ENCODE measurements at places on chromosomes 4 and X.

- no peak for DNase-seq
These were observed 24.6 kb downstream of the NAP1L5 start for GRCh38 chr4:88672987-88673386.

GRCh38 chr4:1982124-1983052, 26.4 kb downstream of the NELFA start:
- DNase-seq = no peak

DNA sequence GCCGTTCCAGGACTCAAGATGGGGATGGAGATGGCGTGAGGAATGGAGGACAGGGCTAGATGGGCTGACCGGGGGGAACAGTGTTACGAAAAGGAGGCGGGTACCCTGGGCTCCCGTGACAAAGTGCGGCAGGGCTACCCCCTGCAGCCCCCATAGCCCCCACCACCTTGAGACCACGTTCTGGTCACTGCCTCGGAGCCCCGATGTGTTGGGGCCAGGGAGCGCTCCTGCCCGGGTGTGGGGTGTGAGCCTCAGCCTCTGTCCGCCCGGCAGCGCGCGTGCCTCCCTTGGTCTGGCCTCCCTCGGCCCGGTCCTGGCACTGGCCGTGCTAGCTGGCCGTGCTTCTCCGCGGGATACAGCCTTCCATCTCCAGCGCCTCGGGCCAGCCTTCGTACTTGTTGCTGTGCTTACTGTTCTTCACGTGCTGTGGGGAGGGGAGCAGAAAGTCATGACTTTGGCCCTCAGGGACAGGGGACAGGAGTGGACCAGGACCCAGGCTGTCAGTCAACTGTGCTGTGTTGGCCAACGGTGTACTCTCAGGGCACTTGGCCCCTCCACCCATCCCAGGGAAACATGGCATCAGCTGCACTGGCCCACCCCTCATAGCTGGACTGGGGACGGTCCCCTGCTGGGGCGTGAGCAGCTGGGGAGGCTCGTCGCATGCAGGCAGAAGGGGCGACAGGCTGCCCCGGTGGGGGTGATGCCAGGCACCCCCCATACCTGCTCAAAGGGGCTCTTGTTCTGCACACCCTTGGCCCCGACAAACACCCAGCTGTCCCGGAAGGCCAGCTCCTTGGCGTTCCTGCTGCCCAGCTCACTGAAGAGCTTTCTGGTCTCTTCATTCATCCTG, 9.3 kb downstream of the FAM3A start:
- DNase-seq = no peak

- DNase-seq = no peak
These were observed 6.6 kb downstream of the TLL1 start for GRCh38 chr4:165879641-165880040.

GRCh38 chr4:152513078-152513477, 22.8 kb downstream of the FBXW7 start:
- no peak for DNase-seq

DNA sequence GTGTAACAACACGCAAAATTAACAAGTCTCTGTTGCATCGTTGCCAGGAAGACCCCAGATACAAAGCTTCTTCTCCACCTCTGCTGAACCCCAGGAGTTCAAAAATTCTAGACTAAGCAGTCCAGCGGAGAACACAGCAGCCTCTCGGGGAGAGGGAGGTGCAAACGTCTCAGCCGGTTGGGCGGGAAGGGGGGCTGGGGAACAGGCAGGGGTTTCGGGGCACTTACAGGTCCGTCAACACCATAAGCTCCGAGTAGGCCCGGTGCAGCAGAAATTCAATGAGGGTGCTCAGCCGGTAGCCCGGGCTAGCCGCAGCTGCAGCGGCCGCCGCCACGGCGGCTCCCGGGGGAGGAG, 394 bp downstream of the MED14 start:
- DNase-seq = no peak

- no peak for DNase-seq
These were observed 62.4 kb downstream of the NPFFR2 start for GRCh38 chr4:72094059-72094797.

DNA sequence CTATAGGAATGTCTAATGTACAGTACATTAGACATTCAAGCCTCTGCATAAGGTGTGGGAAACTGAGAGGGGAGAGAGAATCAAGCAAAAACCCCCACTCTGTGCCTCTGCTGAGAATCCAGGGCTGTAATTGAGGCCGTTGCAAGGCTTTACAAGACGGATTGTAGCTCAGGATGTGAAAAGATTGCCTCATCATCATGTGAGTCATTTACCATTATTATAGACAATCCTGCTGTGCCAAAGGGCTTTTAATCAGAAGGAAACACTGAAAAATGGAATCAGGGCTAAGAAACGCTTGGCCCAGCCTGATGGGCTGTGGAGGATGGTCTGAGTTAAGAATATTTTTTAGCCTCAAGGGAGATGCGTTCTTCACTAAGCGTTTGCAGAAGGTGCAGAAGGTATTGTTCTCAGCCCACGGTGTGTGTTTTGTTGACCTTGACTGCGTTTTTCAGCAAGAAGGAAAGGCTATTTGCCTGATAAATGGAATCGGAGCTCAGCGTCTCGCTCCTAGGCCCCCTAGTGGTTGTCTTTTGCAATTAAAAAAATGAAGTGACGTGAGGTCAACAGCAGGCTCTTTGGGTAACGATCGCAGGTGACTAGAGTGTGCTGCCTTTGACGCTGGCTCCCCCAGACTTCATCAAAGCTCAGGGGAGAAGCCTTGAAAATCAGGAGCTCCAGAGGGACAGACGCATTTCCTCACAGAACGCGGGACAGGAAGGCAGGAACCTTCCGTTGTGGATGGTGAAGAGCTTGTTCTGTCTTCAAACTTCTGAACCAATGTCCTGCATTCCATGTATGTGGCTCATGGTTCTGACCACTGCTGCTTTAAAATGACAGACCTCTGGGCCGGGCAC, 18.1 kb upstream of the CHRNA9 start:
- DNase-seq = no peak

DNA sequence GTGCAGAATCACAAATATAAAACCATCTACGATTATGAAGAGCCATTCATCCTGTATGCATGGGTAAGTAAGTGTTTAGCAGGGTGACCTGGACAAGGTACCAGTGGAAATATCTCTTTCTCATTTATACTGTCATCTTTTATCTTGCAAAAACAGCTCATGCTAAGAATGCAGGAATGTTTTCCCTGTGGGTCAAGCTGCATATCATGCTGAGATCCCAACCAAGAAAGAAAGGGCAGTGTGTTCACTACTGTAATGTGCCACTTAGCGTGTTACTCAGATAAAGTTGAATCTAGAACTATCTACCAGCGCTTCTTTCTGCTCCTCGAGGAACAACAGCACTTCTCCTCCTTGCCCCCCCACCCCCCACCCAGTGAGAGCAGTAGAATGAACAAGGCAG, 212.7 kb upstream of the TBL1X start:
- no peak for DNase-seq

- no peak for DNase-seq
These were observed at the start of gene KLHL13 for GRCh38 chrX:118116713-118117550. TSS of gene KLHL13 (minus strand) at chrX:118116810. CDS start at chrX:118028473, 88,337 bp downstream.

DNA sequence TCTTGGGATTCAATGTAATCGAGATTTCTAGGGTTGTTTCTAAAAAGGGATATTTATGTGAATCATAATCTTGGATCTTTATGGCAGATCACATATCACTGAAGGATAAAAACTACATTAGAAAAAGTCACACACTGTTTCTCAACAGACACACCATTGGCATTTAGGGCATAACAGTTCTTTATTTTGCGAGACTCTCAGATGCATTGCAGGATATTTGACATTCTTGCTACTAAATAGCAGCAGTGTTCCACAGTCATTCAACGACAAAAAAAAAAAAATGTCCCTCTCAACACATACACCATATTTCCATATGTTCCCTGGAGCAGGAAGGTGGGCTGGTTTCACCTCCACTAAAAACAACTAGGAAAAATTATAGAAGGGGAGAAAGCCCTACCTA, 243.4 kb upstream of the PCDH18 start:
- no peak for DNase-seq

GRCh38 chrX:150587585-150588503, 19.4 kb downstream of the MTM1 start:
- DNase-seq = no peak

DNA sequence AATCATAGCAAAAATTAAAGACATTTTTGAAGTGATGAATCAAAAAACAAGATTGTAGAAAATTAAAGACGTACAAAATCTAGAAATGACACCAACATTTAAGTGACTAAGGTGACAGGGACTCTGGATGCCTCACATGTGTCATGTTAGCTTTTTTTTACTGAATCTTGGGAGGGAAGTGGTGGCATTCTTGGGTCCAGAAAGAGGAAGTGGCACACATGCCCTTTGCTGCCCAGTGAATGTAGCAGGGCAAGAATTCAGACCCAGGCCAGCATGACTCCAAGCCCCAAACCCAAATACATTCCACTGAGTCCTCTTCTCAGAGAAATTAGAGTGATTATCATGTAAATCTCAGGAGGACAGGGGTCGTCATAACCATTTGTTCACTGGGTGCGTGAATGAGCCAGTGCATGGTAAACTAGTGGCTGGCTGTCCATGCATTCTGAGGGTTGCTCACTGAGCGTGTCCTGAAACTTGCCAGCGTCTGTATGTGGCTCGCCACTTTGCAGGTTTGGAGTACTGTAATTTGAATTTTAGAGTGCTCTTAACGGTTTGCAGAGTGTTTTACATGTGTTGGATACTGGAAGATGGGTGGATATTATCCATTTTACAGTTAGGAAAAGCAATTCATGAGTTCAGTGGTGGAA, 55.4 kb upstream of the TBC1D14 start:
- DNase-seq = no peak

- no peak for DNase-seq
These were observed 14.8 kb downstream of the SHROOM3 start for GRCh38 chr4:76449833-76450232.

- no peak for DNase-seq
These were observed 94.6 kb downstream of the HPGD start for GRCh38 chr4:174427571-174428140.

DNA sequence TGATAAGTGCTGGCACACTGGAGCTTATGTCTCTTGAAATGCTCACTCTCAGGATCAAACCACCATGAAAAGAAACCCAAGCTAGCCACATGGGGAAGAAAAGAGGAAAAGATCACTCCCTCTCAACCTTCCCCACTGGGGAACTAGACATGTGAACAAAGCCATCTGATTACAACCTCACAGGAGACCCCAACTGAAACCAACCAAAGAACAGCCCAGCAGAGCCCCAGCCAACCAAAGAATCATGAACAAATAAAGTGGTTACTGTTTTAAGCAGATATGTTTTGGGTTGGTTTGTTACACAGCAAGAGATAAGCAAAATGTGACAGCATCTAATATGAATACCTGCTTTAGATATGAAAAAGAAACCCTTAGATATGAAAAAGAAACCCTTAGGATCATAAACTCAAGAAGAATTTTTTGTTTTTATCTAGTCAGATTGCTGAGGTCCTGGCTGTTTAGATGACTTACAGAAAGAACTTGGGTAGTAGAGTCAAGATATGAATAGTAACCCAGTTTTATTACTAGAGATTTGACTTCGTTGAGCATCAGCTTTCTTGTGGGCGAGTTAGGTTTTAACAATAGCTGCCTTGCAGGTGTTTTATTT, 23.7 kb upstream of the TLR7 start:
- no peak for DNase-seq

- DNase-seq = no peak
These were observed 52.9 kb upstream of the EDA start for GRCh38 chrX:69562904-69563578.

GRCh38 chrX:38891641-38892413, 90.6 kb downstream of the MID1IP1 start:
- no peak for DNase-seq

- no peak for DNase-seq
These were observed 230.2 kb downstream of the EVC2 start for GRCh38 chr4:5478169-5478568.

DNA sequence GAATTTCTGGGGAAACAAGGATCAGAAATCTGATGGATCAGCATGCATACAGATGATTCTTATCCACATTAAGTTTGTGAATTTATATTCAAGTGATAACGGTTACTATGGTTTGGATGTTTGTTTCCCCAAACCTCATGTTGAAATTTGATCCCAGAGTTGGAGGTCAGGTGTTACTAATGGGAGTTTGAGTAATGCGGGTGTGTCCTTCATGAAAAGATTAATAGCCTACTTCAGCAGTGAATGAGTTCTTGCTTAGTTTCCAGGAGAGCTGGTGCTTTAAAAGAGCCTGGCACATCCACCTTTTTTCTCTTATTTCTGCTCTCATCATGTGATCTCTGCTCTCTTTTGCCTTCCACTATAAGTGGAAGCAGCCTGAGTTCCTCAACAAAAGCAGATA, 712.4 kb downstream of the IL1RAPL1 start:
- DNase-seq = no peak

DNA sequence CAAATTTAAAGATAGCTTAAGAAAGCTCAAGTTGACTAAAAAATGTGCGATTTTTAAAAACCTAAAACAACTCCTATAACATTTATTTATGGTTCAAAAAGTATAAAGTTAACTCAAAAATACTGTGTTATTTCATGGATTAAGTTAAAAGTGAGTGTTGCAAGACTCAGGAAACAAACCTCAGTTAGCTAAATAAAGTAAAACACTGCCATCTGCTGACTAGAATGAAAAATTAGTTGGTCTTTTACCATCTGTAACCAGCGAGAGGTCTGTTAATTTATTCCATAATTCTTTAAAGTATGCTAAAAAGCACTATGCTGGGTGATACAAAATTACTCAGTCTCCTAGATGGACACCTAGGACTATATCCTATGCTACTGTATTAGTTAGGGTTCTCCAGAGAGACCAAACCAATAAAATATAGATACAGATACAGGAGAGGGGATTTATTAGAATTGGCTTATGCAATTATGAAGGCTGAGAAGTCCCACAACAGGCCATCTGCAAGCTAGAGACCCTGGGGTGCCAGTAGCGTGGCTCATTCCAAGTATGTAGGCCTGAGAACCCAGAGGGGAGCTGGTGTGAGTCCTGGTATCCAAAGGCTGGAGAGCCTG, 4.9 kb upstream of the WDFY3 start:
- DNase-seq = no peak

GRCh38 chr4:164203476-164203875, 550.5 kb upstream of the SMIM31 start:
- DNase-seq = no peak

DNA sequence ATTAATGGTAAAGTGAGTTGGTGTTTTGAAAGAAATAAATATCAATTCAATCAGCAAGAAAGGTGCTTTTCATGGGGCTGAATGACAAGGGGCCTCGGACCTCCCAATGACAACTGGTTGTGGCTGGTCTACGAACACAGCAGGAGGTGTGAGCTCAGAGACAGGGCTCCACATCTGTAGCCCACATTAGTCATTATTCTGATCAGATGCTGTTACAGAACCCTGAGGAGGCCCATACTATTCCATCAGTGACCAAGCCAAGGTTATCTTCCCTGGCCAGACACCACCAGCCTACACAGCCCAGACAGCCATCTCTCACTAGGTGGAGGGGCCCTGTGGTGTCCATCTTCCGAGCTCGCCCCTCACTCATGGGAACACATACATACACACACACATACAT, 168.8 kb downstream of the SH3KBP1 start:
- DNase-seq = no peak
